Activated T-helper 2 cell treated with anti-CD3 and anti-CD28 coated beads, Interferon-gamma antibody, Interleukin-2, Interleukin-4, amounts not matched to agents 10 μg/mL and 5 μg/mL and 100 μg/mL, durations not matched to agents 14 hours and 24 hours and 36 hours (primary cell): ENCODE measurements at places on chromosomes 4 and X.

DNA sequence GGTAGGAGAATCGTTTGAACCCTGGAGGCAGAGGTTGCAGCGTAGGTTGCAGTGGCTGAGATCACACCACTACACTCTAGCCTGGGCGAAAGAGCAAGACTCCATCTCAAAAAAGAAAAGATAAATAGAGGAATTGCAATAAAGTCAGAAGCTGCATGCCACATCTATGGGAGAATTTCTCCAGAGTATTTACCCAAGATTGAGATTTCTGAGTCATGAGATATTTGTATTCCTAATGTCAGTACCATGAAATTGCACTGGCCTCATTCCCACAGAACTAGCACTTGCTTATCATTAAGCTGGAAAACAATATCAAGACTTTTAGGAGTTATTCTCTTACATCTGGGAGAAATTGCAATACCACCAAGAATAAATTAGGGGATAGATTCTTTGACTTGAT is 37.4 kb downstream of the ASIC5 start:
- DNase-seq = no peak

DNA sequence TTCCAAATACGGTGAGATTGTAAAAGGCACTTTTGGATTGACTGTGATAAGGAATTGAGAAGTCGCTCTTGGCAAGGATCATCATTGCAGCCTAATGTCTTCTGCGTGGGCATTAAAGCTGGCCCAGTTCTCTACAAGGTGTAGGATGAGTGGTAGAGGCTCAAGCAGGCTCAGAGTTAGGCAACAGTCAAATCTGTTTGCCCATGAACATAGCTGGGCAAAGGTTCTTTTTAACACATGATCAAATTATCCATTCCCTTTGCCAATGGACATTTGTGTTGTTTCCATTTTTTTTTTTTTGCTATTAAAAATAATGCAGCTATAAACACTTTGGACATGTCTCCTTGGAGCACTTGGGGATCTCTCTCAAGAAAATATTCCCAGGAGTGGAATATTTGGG is 229.1 kb upstream of the FAT1 start:
- DNase-seq = no peak

GRCh38 chr4:27018076-27018475 is 157.4 kb downstream of the STIM2 start:
- DNase-seq = no peak

DNA sequence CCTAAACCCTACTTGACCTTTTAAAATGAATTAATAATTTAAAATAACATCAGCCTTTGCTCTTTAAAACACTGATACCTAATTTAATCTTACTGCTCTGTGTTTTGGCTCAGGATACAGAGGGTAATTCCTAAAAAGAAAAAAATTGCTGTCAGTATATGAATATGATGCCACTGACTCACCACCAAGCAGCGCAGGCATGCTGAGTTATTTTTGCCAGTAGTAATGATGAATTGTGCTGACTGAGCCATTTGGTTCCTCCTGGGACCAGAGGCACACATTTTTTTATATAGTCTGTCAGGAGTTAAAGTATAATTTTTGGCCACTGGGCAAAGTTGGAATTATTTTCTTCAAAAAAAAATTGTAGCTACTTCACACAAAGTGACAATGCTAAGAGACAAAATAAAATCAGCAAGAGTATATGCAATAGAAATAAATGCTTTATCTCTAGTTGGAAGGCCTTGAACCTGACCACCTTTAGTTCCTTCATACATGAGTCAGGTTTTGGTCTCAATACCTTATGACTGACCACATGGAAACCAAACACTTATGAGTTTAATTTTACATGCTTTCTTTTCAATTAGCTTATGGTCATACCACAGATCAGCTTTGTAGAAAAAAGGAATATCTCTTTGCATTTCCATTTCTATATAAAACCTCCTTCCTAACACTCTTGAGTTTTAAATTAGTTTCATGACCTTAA is 115.1 kb downstream of the PPP3CA start:
- DNase-seq = no peak

DNA sequence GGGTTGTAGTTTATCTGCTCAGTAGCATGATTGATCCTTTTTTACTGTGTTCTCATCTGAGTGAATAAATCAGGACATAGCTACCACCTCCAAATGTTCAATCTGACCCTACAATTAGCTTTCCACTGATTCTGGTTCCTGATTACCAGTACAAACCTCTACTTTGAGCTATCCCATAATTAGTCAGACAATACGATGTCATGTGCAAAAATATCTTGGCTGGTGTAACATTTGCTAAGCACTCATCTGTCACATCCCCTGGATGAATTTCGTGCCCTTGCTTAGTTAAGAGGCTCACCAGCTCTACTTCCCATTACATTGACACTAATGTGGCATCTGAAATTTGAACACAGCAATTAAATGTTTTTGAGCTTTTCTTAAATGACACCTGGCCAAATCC is 1101.0 kb upstream of the PCDH7 start:
- DNase-seq = no peak

GRCh38 chr4:99362768-99363167 is 10.2 kb upstream of the ADH1C start:
- DNase-seq = no peak

GRCh38 chr4:93605163-93605562 is 223.4 kb upstream of the ATOH1 start:
- DNase-seq = no peak

- DNase-seq = no peak
These were observed 131.3 kb downstream of the RTL3 start for GRCh38 chrX:78527818-78528217.

DNA sequence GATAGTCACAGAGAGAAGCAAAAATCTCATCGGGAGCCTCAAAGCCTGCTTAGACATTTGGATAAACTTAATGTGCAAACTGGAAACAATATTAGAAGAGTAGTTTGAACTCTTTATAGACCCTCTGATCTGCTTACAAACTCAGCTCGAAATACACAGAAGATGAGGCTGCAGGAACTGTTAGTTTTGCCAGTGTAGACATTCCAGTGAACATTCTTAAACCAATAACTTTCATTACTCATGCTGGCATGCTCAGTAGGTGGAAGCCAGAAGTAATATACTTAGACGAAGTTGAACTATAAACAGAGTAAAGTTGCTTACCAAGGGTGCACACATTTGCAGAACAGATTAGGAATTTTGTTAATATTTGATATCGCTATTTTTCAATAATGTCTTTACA is 303.5 kb downstream of the ANKRD50 start:
- no peak for DNase-seq

GRCh38 chr4:127985989-127986388 is 20.8 kb downstream of the ABHD18 start:
- DNase-seq = no peak

DNA sequence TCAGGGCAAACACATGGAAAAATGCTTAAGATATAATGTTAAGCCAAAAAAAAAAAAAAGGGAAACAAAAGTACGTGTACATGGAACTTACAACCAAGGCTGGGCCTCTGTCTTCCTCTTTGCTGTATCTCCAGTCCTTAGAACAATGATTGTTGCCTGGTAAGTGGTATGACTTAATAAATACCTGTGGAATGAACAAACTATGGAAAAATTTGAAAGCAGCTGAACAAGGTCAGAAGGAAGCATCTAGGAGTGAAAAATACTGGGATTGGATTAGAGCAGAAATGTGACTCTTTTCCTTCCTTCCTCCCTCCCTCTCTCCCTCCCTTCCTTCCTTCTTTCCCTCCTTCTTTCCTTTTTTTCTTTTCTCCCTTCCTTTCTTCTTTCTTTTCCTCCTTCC is 54.2 kb upstream of the SMIM10 start:
- no peak for DNase-seq

DNA sequence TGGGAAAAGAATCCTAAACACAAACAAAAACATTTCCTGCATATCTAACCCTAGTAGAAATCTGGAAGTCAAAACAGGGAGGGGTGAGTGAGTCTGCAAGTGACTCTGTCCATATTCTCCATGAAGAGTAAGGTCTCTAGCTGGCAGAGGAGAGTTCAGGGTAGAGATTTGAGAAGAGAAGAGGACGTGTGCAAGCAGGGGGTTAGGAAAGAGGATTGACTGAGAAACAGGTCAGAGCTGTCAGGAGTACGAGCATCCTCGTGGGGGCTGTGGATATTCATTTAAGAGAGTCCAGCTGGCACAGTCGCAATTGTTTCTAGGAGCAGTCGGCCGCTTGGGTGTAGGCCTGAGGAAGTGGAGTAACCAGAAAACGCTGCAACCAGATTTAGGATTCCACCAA is 27.9 kb downstream of the PROM1 start:
- DNase-seq = no peak

DNA sequence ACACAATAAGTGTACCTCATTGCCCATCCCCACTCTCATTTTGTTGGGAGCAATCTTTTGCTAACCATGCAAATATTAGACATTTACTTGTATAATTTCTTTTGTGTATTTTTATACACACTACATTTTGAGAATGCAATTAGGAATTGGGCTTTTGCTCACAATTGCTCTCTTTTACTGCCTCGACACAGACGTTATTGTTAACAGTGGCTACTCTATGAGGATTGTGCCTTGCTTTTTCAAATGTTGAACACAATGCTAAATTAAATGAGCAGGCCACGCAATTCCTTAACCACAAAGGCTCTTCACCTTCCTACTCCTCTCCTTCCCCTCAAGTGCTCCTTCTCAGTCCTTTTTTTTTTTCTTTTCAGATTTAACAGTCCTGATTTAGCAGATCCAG is 42.8 kb upstream of the HPF1 start:
- no peak for DNase-seq

- DNase-seq = no peak
These were observed 7.9 kb downstream of the GTPBP6 start for GRCh38 chrX:310621-311155.

DNA sequence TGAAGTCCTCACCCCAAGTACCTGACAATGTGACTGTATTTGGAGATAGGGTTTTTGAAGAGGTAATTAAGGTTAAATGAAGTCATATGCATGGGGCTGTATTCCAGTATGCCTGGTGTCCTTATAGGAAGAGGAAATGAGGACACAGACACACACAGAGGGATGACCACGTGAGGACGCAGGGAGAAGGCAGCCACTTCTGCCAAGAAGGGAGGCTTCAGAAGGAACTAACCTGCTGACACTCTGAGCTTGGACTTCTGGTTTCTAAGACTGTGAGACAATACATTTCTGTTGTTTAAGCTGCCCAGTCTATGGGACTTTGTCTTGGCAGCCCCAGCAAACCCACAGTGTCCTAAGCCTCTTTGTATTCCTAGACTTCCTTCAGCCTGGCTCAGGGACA is 3.0 kb upstream of the SLC2A9 start:
- DNase-seq = no peak

GRCh38 chr4:38050560-38051350 is 90.6 kb downstream of the PTTG2 start:
- no peak for DNase-seq

GRCh38 chrX:10415306-10416001 is 204.9 kb downstream of the MID1 start:
- no peak for DNase-seq

DNA sequence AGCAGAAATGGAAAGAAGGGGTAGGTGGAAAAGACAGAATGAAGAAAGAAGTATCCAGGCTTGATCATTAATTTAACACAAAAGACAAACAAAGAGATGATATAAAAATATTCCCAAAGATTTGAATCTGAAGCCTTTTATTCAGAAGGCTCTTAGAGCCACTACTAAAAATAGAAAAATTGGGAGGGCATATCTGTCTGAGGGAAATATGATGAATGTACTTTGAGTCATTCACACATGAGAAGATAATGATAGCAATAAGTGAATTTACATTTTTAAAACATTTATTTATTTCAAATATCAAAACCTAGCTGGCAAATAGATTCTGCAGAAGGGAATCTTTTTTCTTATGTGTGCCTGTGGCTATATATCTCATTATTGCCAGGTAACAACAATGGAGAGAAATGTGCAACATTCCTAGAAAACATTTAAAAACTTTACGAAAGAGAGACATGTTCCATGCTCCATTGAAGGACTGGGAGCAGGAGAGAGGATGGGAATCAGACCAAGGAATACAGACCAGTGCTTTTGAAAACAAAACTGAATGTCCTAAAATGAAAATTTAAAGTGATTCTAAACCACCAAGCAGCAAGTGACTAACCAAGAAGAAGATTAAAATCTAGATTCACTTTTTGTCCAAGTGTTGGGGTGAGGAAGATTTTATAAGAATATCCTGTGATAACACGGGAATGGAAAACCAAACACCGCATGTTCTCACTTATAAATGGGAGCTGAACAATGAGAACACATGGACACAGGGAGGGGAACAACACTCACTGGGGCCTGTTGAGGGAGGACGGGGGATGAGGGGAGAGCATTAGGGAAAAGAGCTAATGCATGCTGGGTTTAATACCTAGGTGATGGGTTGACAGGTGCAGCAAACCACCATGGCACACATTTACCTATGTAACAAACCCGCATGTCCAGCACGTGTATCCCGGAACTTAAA is 41.2 kb downstream of the ANXA5 start:
- DNase-seq = no peak

- no peak for DNase-seq
These were observed 221.5 kb downstream of the PCDH18 start for GRCh38 chr4:137310593-137311490.
